H7 (cell line): ENCODE measurements at places on chromosomes 4 and X. TPM values are rescaled to one million over a fixed set of nuclear protein-coding genes. Genes with fewer than 3 reads are reported as not detected.

DNA sequence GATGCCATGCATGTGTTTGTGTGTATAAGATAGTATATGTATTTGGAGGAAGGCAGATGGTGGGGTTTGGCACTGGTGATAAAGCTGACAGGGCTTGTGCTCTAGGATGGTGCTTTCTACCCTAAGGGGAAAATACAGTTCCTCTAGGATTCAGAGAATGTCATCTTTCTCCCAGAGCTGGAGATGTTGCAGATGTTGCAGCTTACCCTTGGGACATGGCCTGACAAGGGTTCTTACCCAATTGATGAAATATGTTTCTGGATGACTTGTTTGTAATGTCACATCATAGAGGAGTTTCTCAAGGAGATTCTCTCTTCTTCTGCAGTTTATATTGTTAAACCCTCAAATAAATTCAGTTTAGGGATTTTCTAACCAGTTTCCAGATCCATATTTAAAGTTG lies 52.5 kb upstream of the PITX2 start:
- no peak for DNase-seq

DNA sequence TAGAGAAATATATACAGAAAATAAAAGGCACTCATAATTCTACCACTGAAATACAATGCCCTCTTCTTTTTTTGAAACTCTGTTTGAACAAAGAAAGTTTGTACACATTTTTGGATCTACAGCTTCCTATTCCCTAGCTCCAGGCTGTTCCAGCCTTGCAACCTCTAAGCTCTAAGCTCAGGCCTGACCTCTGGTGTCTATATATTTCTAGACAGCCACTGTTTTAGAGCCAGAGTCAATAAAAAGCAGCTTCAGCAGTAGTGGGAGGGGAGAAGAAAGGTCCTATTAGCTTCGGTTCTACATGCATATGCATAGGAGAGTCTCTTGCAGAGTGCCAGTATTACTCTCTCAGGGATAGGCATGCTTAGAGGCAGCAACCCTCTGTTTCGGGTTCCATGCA lies 39.7 kb downstream of the CLDN2 start:
- DNase-seq, result peak; percentile 37

Gene DDX53
- not detected in 2 replicates for total RNA-seq

DNA sequence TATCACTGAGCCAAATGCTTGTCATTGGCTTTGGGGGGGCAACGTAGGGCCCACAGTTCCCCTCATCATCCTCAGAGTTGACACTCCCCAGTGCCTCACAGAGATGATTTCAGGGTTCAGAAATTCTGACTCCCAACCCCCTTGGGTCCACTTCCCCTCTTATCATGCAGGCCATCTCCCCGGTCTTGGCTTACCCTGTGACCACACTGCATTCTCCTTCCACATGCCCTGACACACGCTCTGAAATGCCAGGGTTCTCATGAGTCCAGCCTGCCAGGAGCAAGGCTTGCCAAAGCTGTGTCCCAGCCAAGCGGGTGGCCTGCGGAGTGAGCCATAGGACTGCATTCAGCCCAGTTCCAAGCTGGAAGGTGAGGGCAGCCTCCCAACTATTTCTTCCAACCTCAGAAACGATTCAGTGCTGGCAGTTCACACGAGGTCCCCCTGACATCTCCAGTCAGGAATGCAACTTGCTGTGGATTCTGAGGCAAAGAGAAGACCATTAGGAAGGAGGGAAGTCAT lies 101.2 kb downstream of the SMIM20 start:
- no peak for DNase-seq

- peak; percentile 74 for DNase-seq
Measured at GRCh38 chrX:54494989-54495813, 833 bp downstream of the FGD1 start.

DNA sequence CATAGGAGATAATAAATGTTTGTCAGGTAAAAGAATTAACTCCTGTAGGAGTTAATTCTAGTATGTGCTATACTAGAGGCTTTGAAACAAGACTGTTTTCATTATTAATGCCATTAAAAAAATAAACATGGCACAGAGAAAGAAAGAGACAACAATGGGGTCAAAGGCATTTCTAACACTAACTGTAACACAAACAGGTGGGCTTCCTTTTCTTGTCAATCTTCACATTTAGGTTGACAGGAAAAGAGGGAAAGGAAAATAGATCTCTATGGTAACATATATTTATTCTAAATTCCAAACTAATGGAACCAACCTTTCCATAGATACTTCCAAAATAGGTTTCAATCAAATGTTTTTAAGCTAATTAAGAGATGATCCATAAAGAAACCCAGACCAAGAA lies 9.8 kb downstream of the ANKRD17 start:
- DNase-seq, result no peak

GRCh38 chr4:7466904-7467303 lies 32.2 kb upstream of the PSAPL1 start:
- DNase-seq, result no peak

- DNase-seq, result peak; percentile 46
Measured at GRCh38 chr4:70651864-70652506, 14.3 kb downstream of the JCHAIN start.
